Stimulated activated CD8-positive, alpha-beta memory T cell treated with anti-CD3 and anti-CD28 coated beads, Interleukin-4, amount 100 ng/mL, for 4 hours (primary cell): ENCODE measurements at places on chromosomes 16 and 17.

DNA sequence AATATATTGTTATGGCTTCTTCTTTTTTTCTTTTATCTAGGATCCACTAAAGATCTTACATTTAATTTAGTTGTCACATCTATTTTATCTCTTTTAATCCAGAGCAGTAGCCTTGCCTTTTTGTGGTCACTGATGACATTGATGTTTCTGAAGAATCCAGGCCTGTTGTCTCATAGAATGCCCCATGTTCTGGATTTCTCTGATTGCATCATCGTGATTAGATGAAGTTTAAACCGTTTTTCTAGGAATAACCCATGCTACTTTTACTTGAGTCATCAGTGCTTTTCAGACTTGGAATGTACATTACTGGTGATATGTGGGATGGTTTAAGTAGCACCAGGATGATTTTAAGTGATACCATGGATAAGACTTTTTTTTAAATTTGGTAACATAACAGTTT is 106.4 kb upstream of the CES5A start:
- no peak for DNase-seq

- no peak for DNase-seq
These were observed 231.3 kb upstream of the CDH11 start for GRCh38 chr16:65353183-65353582.

DNA sequence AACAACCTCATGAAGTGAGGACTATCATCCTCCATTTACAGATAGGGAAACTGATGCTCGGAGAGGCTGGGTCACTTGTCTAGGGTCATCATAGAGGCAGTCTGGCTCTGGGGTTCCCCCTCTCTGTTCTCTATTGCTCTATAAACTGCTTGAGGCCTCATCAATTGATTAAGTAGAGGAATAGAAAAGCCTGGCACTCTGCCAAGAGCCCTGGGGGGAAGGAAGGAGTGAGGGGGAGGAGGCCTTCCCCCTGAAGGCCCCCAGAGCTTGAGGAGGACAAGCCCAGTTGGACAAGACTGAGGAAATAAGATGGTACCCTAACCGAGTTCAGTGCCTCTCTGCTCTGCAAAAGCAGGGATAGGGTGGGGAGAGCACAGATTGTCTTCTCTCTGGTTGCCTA is 21.0 kb downstream of the SDK2 start:
- no peak for DNase-seq

- no peak for DNase-seq
These were observed 30.5 kb downstream of the KSR1 start for GRCh38 chr17:27486741-27487140.

DNA sequence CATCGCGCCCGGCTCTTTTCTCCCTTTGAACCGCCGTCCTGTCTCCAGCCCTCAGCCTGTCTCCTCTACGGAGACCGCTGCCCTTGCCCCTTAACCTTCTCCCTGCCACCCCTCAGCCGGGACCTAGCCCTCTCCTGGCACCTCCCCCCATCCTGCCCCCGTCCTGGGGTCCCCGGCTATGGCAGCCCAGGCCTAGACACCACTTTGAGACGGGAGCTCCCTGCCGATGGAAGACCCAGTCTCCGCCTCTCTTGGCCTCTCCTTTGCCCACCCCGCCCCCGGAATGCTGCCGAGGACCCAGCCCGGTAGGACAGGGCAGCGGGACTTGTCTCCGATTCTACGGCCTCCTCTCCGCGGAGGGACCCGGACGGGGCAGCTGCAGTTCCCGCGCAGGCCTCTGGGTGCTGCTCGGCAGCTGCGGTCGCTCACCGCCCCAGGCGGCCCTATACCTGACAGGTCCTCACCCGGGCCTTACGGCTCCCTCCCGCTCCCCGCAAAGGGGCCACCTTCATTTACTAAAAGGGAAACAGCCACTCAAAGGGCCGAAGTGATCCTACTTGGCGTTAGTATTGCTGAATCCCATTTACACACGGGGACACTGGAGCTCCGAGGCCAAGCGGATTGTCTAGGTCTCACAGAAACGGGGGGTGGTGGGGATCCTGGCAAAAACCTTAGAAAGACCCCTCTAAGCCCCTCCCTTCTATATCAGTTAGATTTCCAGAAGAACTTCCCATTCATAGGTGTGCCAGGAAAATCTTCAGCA is 32.6 kb upstream of the TAC4 start:
- peak; percentile 24 for DNase-seq

GRCh38 chr17:61076621-61077031 is 323.0 kb upstream of the TBX2 start:
- DNase-seq = no peak

GRCh38 chr16:13402601-13403000 is 501.2 kb downstream of the SHISA9 start:
- DNase-seq = no peak

DNA sequence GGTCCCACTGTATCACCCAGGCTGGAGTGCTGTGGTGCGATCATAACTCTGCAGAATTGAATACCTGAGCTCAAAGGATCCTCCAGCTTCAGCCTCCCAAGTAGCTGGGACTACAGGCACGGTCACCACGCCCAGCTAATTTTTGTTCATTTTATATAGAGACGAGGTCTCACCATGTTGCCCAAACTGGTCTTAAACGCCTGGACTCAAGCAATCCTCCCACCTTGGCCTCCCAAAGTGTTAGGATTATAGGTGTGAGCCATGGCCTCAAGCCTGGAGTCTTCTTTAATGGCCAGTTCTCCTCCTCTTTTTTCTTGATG is 484 bp downstream of the CD300LB start:
- no peak for DNase-seq

GRCh38 chr16:66379571-66379941 is 13.1 kb downstream of the CDH5 start:
- no peak for DNase-seq

- DNase-seq = no peak
These were observed 797 bp downstream of the NUDT7 start for GRCh38 chr16:77723108-77723514.

GRCh38 chr16:85245307-85246172 is 133.3 kb upstream of the CIBAR2 start:
- peak; percentile 7 for DNase-seq

DNA sequence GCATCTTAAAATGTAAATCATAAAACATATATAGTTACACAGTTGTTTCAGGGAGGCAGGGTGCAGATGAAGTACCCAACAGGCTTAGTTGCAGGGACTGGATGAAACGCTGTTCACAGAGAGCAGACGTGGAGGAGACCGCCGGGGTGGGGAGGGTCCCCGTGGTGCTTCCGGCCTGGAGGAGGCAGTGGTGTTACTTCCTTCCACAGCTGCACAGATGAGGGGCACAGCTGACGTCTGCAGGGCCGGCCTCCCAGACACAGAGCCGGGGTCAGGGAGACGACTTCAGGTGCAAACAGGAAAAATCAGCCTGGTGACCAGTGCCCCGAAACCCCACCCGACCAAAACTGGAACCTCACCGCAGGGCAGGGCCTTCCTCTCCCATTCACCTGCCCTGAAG is 17.1 kb downstream of the SPIRE2 start:
- no peak for DNase-seq

DNA sequence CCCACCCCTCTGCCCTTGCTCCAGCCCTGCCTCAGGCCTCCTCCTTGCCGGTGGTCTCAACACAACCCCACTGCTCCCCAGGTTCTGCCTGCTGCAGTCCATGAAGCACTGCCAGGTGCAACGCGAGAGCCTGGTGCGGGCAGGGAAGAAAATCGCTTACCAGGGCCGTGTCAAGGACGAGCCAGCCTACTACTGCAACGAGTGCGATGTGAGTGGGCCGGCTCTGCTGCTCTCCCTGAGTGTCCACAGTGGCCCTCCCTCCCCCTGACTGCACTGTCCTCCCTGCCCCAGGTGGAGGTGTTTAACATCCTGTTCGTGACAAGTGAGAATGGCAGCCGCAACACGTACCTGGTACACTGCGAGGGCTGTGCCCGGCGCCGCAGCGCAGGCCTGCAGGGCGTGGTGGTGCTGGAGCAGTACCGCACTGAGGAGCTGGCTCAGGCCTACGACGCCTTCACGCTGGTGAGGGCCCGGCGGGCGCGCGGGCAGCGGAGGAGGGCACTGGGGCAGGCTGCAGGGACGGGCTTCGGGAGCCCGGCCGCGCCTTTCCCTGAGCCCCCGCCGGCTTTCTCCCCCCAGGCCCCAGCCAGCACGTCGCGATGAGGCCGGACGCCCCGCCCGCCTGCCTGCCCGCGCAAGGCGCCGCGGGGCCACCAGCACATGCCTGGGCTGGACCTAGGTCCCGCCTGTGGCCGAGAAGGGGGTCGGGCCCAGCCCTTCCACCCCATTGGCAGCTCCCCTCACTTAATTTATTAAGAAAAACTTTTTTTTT is 1.8 kb upstream of the TMEM88 start:
- DNase-seq = no peak

GRCh38 chr17:27526604-27527002 is 70.4 kb downstream of the KSR1 start:
- DNase-seq = no peak

DNA sequence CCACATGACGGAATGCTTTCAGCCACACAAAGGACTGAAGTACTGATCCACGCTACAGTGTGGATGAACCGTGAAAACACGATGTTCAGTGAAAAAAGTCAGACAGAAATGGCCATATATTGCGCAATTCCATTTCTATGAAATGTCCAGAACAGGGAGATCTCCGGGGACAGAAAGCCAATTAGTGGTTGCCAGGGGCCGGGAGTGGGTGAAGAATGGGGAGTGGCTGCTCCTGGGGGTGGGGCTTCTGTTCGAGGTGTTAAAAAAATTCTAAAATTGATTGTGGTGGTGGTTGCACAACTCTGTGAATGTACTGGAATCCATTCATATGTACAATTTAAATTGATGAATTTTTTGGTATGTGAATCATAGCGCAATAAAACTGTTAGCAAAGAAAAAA is 154.8 kb upstream of the HSBP1 start:
- DNase-seq = no peak
